ENCODE measurements at places on chromosomes 3 and 15.

DNA sequence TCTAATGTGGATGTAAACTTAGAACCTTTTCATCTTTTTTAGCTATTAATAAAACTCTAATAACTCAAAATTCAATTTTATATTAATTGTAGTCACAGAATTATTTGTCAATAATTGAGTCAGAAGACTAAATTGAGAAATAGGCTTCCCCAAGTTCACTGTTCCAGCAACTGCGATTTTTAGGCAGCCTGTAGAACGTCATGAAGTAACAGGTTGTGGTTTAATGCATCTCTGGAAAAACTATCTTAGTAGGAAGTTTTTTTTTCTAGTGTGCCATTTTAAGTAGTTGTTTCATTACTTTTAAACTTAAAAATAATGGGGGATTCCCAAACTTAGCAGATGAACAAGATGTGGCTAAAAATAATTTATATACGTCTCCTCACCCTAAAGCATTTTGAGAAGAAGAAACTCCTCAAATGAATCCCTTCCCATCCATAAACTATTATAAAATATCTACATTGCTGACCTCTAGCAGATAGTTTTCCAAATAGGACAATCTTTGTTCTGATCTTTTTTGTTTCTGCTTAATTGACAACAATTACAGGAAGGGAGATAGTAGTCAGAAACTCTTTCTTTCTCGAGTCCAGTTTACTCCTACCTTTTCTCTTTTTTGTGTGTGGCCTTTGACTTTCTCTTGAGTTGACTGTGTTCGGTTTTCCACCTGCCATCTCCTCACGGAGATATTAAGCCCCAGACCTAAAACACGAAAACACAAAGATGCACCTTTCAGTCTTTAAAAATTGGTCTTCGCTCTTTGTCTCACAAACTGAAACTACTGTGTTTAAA lies 43.1 kb downstream of the LRCH3 start:
- no peak for DNase-seq

GRCh38 chr3:64575211-64575844 lies 112.5 kb downstream of the ADAMTS9 start:
- no peak for DNase-seq

DNA sequence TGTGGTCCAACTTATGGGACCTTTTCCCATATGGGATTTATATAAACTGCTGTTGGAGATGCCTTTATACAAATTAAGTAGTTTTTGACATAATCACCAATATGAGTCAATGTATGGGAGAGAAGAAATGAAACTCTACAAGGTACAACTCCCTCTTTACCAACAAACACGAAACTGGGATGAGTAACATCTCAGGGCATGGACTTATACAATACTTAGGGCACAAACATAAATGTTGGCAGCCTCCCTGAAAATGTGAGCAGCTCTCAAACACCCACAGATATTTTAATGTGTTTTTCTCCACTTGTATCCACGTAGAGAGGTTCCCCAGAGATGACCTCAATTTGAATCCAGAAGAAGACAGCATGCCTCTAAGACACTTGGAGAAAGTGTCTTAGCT lies 161.6 kb downstream of the MAGI1 start:
- DNase-seq: no peak

GRCh38 chr15:32864051-32864450 lies 146.2 kb downstream of the GREM1 start:
- DNase-seq: no peak

DNA sequence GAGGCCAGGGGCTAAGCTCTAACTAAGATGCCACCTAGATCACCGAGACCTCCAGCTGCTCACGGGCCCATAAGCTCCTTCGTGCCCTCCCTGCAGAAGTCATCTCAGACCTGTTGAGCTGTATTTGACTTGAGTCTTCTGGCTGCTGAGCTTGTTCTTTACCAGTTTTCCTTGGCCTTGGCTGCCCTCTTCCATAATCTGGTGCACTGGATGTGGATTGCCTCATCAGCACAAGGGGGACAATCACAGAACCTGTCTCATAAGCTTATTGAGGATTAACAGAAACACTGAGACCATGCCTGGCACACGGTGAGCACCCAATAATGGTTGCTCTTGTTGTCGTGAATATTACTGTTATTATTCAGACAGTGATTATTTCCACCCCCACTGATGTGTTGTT lies 101.1 kb downstream of the EPHB1 start:
- no peak for DNase-seq

- DNase-seq: no peak
Observed at GRCh38 chr3:172065527-172065926, 26.1 kb downstream of the FNDC3B start.
